ENCODE measurements at places on chromosomes 5 and 9.
A peak's percentile ranks its signal among the peaks of the same experiment; 100 is the strongest.

GRCh38 chr9:105007143-105007542 lies 79.2 kb upstream of the ABCA1 start:
- DNase-seq, result peak; percentile 29

GRCh38 chr9:120446671-120447070 lies 133.3 kb downstream of the CDK5RAP2 start:
- DNase-seq, result no peak

DNA sequence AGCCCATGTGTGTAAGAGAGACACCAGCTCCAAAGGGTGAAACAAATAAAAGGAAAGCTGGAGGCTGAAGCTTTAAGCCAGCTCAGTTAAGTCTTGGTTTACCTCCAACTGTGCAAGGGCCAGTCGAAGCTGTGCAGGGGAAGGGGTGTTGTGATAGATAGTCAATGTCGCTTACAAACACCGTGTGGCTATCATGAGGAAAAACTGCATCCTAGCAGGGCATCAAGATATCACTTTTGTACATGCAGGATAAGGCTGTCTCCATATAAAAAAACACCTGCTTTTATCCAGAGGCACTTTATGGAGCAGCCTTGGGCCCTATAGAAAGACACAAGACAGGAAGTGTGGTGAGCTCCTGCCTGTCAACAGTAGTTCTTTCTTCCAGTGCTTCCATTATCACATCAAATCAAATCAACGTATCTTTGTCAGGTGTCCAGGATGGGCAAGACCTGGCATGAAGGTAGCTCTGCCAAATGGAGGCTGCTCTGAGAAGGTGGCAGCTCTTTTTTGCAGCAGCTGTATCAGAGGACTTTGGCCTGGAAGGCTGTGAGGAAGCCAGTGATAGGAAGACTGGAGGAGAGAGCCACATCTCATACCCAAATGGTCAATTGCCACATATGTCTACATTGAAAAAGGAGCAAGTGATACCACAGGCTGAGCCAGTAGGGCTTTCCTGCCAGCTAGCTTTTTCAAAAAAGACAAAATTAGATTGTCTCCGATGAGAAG lies 29.3 kb upstream of the SELENOP start:
- no peak for DNase-seq

DNA sequence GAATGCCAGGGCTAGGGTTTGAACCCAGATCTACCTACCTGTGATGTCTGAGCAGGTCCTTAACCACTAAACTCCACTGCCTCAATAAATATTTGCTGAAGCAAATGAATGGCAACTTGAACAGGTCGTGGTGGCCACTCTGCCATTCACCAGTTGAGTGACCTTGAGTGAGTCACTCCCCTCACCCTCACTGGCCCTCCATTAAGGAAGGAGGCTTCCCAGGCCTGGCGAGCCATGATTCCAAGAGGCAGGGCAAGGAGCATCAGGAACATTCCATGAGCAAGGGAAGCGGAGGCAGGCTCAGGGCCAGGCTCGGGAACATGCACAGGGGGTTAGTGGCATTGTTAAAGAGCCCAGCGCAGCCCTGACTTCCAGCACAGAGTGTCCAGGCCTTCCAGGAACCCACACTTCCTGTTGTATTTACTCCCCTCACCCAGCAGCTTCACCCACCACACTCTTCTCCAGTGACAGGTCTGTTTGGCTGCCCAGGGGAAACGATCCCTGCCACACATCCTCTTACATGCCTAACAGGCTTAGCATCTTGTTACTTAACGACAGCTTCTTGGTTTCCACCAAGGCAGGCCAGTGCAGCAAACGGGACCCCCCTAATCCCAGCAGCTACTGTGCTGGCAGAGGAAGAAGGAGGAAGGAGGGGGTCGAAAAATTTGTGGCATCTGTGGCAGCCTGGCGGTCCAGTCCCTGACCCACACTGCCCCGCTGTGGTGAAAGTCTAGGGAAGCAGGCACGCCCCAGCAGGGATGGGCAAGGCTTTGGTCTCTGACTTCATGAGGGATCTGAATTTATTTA lies 43.7 kb upstream of the TTC1 start:
- DNase-seq, result peak; percentile 43

GRCh38 chr5:139443831-139444453 lies 4.6 kb upstream of the DNAJC18 start:
- DNase-seq, result no peak

- DNase-seq, result no peak
Measured at GRCh38 chr9:125529589-125530515, 177.2 kb downstream of the MAPKAP1 start.

GRCh38 chr9:6715755-6716643 lies 41.8 kb upstream of the KDM4C start:
- peak; percentile 86 for DNase-seq

DNA sequence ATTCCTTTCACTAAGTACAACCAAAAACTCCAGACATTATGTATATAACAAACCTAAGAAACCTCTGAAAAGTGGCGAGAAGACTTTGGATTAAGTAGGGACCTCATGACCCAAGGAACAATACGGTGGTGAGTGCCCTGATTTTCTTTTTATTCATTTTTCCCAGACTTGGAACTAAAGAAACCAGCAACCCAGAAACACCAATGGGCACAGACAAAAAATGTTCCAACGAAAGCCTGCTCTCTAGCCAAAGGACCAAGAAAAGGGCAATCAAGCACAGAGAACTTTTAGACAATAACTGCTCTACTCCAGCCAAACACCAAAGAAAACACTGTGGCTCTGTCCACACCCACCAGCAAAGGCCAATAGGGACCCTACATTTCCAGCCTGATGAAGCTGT lies 66.2 kb upstream of the SSBP2 start:
- DNase-seq, result no peak
